Stimulated activated CD4-positive, alpha-beta T cell treated with anti-CD3 and anti-CD28 coated beads, Interleukin-4, amount 100 ng/mL, for 4 hours (primary cell): ENCODE measurements at places on chromosomes 1 and 21.

DNA sequence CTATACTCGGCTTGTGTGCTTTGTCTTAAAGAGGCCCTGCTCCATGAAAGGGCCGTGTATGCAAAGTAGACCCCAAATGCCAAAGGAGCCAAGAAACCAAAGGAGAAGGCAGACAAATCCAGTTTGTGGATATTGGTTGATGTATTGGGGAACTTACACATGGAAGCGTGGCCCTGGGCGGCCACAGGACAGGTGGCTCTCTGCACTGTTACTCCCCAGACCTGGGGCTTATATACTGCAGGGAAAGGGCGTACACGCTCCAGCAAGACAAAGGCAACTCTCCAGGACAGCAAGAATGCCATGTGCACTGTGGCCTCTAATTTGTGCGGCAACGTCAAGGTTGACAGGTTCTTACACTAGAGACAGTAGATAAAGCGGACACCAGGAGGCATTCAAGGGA lies 24.8 kb downstream of the RSPH1 start:
- no peak for DNase-seq

GRCh38 chr1:198620951-198621824 lies 17.7 kb upstream of the PTPRC start:
- peak; percentile 32 for DNase-seq

DNA sequence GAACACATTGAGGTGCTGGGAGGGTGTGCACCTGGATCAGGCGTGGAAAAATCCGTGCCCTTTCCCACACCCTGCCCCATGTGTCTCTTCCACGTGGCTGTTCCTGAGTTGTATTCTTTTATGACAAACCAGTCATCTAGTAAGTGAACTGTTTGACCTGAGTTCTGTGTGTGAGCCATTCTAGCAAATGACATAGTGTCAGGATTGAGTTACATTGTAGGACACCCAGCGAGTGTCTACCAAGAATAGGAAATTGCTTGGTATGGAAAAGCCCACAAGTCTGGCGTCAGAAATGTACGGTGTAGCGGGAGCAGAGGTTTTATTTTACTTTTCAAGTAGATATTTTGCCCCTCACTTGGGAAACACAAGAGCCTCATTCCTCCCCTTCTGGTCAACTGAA lies 1.2 kb upstream of the MRAP start:
- no peak for DNase-seq

GRCh38 chr1:152757747-152758146 lies at the start of gene KPRP:
Gene KPRP, plus strand, starts transcription at chr1:152758025. Its CDS starts 1,564 bp downstream, at chr1:152759589.
- no peak for DNase-seq

DNA sequence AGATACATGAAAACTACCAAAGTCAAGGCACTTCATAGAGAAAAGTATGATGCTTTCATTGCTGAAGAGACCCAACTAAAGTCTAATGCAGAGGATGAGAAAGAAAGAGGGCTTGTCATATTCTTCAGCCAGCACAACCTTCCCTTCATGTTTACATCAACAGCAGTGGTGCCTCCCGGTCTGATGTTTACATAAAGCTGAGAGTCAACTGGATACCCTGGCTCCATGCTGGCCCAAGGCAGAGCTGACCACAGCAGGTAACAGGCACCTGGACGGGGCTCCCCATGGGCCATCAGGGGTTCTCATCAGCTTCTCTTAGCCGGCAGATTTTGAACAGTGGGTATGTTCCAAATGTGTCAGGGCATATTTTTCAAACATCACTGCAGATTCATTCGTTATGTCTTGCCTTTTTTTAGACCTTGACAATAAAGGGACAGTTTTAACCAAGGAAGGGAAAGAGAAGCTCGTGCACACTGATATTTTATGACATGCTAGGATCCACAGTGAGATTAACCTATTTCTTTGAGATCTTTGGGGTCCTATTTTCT lies 117.1 kb downstream of the NRIP1 start:
- no peak for DNase-seq

- DNase-seq = no peak
Measured at GRCh38 chr1:14442669-14443068, 155.8 kb upstream of the KAZN start.

GRCh38 chr1:228012555-228012954 lies 5.8 kb downstream of the WNT3A start:
- DNase-seq = no peak

DNA sequence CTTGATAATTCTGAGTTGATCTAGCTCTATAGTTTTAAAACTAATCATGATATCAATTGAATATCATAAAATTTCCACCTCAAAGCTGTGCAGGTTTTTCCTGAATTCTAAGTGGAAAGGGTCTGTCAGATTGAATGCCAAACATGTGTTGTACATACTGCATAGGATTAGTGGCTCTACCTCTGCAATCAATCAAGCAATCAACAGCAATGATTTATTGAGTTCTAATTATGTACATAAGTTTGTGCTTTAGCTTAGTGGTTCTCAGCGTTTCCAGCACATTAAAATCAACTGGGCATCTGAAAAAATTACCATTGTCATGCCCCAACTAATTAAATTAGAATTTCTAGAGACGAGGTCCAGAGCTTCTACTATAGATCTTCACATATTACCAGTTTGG lies 251.5 kb downstream of the BACH1 start:
- no peak for DNase-seq

- no peak for DNase-seq
Measured at GRCh38 chr1:114026797-114027196, 47.5 kb downstream of the OLFML3 start.

GRCh38 chr1:61808968-61809367 lies 66.7 kb downstream of the PATJ start:
- DNase-seq = no peak
